Kidney tubule cell (primary cell): ENCODE measurements at places on chromosomes 5 and 9.

GRCh38 chr9:36542355-36542754 is 30.3 kb upstream of the MELK start:
- DNase-seq, result no peak

GRCh38 chr5:50786073-50786472 is 119.6 kb downstream of the PARP8 start:
- no peak for DNase-seq

DNA sequence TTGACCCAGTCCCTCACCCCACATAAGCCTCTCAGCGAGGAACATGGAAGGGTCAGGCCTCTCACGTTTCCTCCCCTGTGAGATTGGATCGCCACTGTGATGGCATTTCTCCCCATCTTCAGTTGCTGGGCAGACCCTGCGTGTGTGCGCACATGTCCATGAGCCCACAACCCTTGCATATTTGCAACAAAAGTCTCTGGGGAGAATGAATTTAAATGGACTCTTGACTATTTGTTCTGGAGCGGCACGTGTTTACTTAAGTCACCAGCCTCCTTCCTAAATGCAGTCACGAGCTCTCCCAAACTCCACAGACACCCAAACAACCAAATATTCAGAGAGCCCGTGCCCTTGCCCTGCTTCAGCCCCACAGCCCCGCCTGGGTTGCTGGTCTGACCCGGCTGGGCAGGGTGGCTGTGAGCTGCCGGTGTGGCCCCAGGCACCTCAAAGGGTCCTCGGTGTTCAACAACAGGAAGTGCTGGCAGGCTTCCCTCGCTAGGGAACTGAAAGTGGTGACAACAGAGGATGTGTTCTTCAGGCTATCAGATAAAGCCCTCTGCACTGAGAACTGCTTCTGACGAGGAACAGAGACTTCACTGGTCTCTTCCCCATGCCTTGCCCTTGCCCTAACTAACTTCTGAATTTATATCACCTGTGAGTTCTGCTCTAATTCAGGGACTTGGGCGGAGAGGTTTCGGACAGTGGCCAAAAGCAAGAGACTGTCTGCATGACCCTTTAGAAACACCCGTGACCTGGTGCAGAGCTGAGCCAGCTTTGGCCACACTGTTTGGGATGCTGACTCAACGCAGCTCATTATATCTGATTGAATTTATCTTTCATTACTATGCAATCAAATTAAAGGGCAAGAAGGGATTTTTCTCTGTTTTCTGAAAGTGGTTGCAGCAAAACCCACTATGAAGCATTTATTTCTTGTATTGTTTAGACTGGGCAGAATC is 19.2 kb upstream of the CD180 start:
- DNase-seq, result peak; percentile 52

GRCh38 chr5:91521334-91521733 is 138.2 kb upstream of the ARRDC3 start:
- DNase-seq, result peak; percentile 52

DNA sequence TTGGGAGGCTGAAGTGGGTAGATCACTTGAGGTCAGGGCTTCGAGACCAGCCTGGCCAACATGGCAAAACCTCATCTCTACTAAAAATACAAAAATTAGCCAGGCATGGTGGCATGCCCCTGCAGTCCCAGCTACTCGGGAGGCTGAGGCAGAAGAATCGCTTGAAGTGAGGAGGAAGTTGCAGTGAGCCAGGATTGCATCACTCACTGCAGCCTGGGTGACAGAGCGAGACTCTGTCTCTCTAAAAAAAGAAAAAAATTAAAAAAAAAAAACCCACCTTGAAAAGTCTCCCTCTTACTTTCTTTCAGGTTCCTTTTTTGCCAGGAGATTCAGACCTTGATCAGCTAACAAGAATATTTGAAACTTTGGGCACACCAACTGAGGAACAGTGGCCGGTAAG is 34.2 kb downstream of the CDK7 start:
- DNase-seq, result no peak

- no peak for DNase-seq
Measured at GRCh38 chr9:16575986-16576245, 294.6 kb downstream of the BNC2 start.

- no peak for DNase-seq
Measured at GRCh38 chr9:99576002-99576401, 245.7 kb upstream of the NR4A3 start.

DNA sequence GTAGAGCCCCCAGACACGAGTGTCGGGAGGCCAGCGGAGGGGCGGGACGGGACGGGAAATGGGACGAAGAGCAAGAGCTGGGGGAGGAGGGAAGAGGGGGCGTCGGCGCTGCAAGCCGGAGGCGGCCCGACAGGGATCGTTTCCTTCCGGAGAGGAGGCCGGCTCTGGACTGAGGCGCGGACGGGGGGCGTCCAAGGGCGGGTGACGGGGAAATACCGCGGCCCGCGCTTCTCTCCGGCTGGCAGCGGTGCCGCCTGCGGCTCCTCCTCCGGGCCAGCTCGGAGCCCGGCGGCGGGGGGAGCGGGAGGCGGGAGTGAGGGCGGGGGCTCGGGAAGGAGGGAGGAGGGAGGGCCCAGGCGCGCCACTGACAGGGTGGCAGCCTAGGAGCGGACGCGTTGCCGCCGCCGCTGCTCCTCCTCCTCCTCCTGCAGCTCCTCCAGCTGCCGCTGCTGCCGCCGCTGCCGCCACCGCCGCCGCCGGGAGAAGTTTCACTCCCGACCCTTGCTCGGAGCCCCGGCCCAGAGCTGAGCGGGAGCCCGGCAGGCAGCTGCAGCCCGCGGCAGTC is at the start of gene CHSY3:
TSS of gene CHSY3 (plus strand) at position 364 of the 565 bp plus-strand sequence.
- peak; percentile 84 for DNase-seq

DNA sequence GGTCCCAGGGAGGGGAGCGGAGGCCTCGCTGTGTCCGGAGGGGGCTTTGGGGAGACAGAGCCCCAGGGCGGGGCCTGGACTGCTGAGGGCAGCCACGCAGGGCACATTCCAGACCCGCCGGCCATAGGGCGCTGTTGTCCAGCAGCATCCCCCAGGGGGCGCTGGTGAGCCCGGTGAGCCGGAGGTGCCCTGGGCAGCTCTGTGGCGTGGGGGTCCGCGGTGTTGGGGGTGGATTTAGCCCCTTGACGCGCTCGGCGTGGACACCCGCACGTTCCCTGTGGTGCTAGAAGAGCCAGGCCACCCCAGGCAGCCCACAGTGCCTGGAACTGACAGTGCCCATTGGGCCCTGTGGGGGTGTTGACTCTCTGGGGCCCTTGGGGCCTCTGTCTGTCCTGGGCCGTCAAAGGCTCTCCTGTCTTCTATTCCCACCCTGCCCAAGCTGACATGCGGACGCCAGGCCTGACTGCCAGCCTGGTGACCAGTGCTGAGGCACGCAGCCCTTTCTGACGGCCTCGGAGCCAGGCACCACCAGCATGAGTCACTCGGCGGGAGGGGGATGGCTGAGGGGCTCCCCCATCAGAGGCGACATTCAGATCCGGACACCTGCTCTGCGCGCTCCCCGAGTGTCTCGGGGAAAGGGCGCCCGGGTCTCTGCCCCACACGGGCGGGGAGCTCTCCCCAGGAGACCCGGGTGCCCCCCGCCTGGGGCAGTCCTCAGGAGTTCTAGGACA is 23.9 kb downstream of the TPPP start:
- no peak for DNase-seq

GRCh38 chr5:683551-684481 is 9.3 kb downstream of the TPPP start:
- DNase-seq, result no peak

GRCh38 chr5:82813861-82814260 is 263.3 kb downstream of the TMEM167A start:
- DNase-seq, result no peak
